ENCODE measurements at places on chromosomes 5 and 9. TPM values are rescaled to one million over a fixed set of nuclear protein-coding genes. Genes with fewer than 3 reads are reported as not detected.

TAS2R1 gene
- total RNA-seq: not detected

F12 gene
- 0.94 TPM for total RNA-seq

NFIB gene
- total RNA-seq: 8.9 TPM

ELOVL7 gene
- 0.13 TPM for total RNA-seq

TRIM7 gene
- total RNA-seq: 8.9 TPM

PCDHA1 gene
- 0.10 TPM for total RNA-seq

GRCh38 chr5:111731638-111732037 lies 25.4 kb downstream of the NREP start:
- DNase-seq: no peak

DNA sequence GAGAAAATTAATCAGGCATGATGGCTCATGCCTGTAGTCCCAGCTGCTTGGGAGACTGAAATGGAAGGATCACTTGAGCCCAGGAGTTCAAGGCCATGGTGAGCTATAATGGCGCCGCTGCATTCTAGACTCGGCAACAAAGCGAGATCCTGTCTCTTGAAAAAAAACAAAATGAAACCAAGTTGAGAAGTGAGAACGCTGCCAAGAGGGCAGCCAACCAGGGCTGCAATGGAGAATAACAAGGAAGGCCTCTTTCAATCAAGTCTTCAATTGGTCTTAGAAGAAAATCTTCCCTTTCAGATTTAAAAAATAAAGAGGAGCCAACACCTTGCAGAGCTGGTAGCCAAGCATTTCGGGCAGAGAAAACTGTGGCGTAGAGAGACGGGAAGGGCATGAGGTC lies 14.7 kb downstream of the KIAA1958 start:
- DNase-seq: no peak

DNA sequence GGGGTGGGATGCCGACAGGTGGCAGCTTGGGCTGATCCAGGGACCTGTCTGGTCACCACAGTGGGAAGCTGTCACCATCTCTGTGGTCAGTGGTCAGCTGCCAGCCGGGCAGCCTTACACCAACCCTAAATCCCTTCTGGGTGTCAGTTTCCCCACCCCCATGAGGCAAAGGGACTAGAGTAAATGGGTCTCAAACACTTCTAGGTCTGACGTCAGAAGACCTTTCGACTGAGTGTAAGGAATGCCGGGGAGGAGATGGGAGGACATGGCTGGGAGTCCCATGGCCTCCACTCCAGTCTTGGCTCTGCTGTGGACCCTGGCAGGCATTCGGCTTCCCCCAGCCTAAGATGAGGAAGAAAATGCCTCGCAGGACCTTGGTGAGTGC lies 40.3 kb upstream of the SLC25A51 start:
- DNase-seq: peak; percentile 93

DNA sequence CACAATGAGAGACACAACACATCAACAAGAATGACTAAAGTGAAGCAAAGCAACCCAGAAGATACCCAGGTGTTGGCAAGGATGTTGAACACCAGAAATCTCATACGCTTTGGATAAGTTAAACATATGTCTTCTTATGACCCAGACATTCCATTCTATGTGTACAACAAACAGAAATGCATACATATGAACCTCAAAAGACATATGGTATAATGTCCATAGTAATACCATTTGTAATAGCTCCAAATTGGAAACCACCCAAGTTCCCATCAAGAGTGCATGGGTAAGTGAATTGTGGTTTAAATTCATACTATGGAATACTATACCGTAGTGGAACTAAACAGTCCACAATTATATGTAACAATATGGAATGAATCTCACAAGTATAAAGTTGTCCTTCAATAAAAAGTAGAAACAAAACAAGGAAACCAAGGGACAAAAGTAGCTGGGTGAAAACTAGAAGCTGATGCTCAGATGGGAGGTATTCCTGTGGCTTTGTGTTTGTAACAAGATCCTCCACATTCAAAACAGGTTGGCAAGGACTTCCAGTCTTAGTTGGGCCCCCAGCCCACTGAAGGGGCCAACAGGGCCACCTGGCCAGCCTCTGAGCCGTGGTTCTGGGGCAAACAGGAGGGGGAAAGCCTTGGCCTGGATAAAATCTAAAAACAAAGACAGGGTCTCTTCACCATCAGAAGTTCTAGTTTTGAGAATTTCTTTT lies 171.8 kb upstream of the PITX1 start:
- peak; percentile 52 for DNase-seq

DNA sequence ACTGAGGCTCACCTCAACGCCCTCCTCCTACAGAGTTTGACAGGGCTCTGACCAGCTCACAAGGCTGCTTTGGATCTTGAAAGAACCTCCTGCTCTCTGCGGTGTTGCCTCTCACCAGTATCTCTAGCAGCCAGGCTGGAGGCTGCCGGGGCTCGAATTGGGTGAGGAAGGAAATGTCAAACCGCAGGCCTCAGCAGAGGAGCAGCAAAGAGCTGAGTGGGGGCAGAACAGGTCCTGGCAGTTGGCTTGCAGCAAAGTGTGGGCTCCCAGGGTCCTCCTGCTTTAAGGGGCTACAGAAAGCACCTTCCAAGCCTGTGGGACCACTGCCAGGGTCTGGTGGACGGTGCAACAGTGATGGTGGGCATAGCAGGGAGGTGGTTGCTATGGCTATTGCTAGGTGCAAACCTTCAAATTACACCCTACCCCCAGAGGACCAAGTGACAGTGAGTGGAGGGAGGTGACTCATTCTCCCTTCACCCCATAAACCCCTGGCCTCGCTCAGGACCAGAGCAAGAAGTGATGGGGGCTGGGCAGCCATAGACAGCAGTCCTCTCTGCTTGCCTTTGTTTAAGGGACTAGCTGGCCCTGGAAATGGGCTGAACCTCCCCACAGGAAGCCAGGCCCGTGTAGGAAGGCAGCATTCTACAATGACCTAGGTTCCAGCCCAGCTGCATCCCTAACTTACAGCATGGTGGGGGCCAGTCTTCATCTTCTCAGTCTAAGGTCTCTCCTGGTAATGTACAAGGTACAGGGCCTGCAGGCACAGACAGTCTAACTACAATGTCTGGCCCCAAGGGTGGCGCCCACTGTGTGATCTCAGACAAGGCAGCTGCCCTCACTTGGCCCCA lies 18.7 kb downstream of the LCP2 start:
- no peak for DNase-seq

- no peak for DNase-seq
These were observed 168.3 kb upstream of the OTULINL start for GRCh38 chr5:14413331-14413750.

DNA sequence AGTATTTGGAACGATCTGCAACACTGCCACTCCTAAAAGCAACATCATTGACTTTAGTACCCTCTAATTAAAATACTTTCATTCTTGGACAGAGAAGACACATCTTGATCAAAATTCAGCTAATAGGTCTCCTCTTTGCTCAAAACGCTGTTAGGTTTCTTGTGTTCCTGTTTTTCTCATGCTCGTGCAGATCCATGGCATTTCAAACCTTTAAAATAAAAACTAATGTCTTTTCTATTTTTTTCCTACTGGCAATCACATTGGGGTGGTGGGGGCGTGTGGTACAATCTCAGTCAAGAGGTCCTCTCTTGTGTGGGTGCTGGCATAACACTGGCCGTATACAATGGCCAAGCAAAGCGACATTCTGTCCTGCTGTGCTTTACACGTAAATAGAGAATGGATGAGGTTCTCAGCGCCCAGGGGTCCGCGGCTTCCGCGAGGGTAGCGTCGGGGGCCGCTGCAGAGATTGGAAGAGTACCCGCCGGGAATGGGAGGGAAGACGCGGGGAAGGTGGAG lies 315 bp upstream of the GPR150 start:
- no peak for DNase-seq

All from myocyte (in vitro differentiated cells).